Epithelial cell of prostate (primary cell): ENCODE measurements at places on chromosomes 11 and 22.

DNA sequence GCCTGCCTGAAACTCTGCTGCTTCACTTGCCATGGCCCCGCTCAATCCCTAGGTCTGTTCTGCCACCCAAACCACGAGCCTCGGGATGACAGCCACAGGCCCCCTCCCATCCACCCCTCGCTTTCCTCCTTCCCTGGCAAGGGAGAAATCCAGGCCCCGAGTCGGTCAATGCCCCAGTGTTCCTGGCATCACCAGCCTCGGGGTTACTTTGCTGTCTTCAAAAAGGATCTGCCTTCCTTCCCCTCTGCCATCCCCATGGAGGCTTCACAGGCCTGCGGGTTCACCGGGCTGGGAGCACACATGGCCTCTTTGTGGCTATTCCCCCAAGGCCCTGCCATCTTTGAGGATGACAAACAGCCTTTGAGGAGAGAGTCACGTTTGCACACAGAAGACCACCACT, 38.8 kb upstream of the ALX4 start:
- DNase-seq = no peak

GRCh38 chr11:1791912-1792311, 28.2 kb upstream of the CTSD start:
- DNase-seq = no peak

DNA sequence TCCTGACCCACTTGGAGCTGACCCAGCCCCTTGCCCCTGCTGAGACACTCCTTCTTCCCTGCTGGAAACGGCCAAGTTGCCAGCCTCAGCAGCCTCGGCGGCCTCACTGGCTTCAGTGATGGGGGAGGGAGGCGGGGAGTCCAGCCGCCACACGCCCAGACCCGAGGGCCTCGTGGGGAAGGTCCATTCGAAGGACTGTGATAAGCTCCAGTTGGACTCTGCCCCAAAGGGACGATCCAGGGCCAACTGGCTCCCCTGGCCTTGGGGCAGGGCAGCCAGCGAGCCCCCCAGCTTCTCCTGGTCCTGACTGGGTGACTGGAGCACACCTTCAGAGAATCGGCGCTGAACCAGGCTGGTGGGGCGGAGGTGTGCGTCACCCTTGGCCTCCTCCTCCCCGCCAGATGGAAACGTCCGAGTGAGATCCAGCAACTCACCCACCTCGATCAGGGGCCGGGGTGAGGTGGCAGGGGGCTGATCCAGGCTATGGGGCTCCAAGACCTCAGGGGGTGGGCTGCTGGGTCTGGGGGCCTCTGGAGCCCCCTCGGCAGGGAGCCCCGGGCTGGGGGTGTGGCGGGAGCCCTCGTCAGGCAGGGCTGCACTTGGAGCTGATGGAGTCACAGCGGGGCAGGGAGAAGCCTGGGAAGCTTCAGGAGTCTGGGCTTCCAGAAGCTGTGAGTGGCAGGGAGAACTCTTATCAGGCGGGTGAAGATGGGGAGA, 11.5 kb downstream of the TNKS1BP1 start:
- DNase-seq = no peak

- no peak for DNase-seq
These were observed 147.8 kb upstream of the NECTIN1 start for GRCh38 chr11:119876841-119877240.

DNA sequence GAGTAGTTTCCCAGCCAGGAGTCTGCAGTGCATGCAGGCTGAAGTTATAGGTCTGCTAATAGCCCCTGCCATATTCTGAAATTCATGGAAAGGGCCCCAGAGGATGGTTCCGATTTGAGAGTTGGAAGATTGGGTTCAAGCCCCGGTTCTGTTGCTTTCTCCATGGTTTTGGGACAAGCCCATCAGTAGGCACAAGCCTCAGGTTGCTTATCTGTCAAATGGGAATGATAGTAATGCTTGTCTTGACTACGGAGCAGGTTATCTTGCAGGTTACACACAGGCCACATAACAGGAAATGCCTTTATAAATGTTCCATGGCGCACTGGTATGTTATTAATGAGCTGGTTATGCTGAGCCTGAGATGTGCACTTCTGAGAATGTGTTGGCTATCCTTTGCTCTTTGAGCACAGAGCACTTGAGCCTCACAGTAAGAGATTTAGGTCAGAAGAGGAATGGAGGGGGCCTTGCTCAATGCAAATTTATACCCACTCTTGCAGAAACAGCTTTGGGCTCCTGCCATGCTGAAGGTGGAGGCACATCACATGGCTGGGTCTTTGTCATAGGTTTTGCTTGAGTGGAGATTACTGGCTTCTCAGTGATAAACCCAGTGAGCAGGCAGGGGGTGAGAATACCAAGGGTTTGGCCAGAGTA, 47.1 kb downstream of the ZNRF3 start:
- no peak for DNase-seq

GRCh38 chr22:41480397-41480735, 11.4 kb downstream of the ACO2 start:
- no peak for DNase-seq

- no peak for DNase-seq
These were observed 77.8 kb downstream of the GRIK4 start for GRCh38 chr11:120589376-120589775.

- no peak for DNase-seq
These were observed 12.5 kb upstream of the NELL1 start for GRCh38 chr11:20656901-20657300.

- DNase-seq = no peak
These were observed 8.8 kb downstream of the SLC35F2 start for GRCh38 chr11:107849790-107850189.
